ENCODE measurements at places on chromosomes 4 and X. TPM values are rescaled to one million over a fixed set of nuclear protein-coding genes. Genes with fewer than 3 reads are reported as not detected.
A peak's percentile ranks its signal among the peaks of the same experiment; 100 is the strongest.

MAGED1 gene
- 101 TPM for total RNA-seq

DNAAF6 gene
- not detected for total RNA-seq

- no peak for DNase-seq
Observed at GRCh38 chrX:49921109-49921508, 1.3 kb upstream of the CLCN5 start.

- DNase-seq, result peak; percentile 56
Observed at GRCh38 chrX:100615005-100615404, 21.6 kb downstream of the TSPAN6 start.

DNA sequence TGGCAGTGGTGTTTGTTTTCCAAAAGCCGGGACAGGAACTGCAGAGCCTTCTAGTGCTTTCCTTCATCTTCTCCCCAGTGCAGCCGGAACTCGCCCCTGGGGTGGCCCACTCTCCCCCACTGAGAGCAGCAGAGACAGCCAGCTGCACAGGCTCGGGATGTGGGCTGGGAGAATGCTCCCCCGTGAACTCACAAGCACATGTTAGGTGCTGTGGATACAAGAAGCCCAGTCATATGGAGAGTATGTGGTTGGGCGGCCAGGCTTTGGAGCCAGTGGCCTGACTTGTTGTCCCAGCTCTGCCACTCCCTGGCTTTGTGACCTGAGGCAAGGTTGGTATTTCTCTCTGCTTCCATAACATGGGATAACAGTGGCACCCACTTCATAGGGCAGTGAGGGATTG, 9.4 kb upstream of the KIAA0232 start:
- peak; percentile 62 for DNase-seq

Measured in SJCRH30 (cell line).